Fibroblast of skin of right quadriceps (primary cell): ENCODE measurements at places on chromosomes 3 and 15.
A peak's percentile ranks its signal among the peaks of the same experiment; 100 is the strongest.

GRCh38 chr3:9185701-9186100 lies 63.7 kb downstream of the SRGAP3 start:
- DNase-seq = no peak

DNA sequence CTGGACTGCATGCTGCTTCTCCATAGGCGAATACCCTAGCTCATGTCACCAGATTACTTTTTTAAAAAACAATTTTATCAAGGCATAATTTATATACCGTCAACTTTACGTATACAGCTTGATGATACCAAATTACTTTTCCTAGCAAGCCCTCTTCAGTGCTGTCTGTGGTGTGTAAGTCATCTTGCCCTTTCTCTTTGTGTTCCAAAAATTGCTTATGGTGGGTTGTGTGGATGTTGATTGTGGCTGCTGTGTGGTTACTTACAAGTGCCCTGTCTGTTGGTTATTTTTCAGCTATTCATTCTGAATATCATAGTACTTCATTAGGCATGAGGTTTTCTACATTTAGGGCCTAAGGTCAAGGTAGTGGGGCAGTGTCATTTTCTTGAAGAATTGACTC lies 12.8 kb downstream of the TMOD3 start:
- DNase-seq = no peak

DNA sequence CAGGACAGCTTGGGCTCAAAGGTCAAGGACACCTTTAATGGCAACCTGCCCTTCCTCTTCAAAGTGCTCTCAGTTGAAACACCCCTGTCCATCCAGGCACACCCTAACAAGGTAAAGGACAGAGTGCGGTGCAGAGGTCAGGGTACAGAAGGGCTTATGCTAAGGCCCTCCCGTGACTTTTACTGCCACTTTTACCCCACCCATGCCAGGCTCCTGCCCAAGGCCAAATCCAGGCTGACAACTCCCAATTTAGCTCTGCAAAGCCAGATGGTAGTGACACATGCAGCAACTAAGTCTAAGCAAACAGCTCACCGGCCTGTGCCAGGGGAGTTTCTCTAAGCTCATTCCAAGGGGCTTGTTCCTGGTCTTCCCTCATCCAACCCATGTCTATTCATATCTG lies 1.6 kb downstream of the MPI start:
- no peak for DNase-seq

DNA sequence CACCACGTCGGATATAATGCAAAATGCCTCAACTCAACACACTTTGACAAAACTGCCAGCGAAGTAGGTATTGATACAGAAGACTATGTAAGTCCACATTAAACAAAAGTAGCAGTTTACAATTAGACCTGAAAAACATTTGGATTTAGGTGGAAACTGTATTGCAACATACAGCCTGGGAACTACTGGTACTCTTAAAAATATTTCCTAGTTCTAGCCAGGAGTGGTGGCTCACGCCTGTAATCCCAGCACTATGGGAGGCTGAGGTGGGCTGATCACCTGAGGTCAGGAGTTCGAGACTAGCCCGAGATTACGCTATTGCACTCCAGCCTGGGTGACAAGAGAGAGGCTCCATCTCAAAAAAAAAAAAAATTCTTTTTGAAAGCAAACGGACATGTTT lies 246.2 kb downstream of the ZBTB20 start:
- DNase-seq = no peak

GRCh38 chr3:171378586-171378985 lies 81.6 kb downstream of the TNIK start:
- DNase-seq = no peak

DNA sequence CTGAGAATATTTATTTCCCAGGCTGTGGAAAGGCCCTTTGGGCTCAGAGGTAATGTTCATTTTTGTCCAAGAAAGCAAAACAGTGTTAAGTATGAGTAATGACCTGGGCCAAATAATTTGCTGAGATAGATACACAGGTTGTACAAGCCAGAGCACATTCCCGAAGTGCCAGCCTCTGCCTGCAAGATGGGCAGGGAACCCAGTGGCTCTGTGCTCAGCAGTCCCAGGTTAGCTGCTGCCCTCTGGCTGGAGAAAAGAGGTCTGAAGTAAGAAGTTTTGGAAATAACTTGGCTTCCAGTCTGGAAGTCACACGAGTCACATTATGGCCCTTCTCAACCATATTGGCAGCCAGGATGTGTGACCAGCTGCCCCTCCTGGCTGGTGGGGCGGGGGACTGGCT lies 20.2 kb downstream of the MYZAP start:
- no peak for DNase-seq

GRCh38 chr3:29581311-29581710 lies 300.4 kb downstream of the RBMS3 start:
- peak; percentile 59 for DNase-seq

GRCh38 chr3:170171563-170171962 lies 10.0 kb downstream of the PHC3 start:
- DNase-seq = no peak

DNA sequence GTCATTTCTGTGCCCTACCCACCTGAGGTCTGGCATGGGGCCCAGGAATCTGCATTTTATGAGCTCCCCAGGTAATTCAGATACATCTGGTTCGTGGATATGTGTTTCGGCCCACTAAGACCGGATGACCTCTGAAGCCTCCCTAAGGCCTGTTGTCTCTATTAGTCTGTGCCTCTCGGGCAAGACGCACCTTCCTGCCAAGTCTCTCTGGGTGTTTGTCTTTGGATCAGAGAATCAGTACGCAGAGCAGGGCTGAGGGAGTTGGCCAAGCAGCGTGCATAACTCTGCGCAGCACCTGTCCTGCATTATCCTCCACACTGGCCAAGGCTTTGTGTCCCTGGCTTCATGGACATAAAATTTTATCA lies 181.0 kb downstream of the THSD4 start:
- no peak for DNase-seq

GRCh38 chr3:185040425-185040824 lies 112.4 kb downstream of the C3orf70 start:
- no peak for DNase-seq

DNA sequence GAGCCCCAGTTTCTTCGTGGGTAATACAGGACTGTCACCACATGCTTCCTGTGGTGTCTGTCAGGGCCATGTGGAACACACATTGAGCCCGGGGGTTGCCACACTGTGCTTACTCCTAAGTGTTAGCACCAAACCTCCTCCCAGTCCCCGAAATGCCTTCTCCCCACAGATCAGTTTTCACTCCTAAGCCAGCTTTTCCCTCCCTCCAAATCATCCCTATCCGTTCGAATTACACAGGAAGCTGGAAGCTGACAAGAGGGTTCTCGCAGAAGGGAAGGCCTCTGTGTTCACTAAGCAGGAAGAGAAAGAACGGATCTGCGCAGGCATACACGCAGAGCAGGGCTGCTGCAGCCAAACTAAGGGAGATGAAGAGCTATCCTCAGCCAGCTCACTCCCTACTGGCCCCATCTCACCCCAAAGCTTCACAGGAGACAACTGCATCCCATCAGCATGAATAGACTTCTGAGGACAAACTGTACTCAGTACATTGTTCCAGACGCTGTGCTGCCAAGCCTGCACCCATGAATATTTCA lies 32.3 kb downstream of the XXYLT1 start:
- DNase-seq = peak; percentile 68

GRCh38 chr15:87573534-87573933 lies 683.0 kb downstream of the NTRK3 start:
- no peak for DNase-seq

DNA sequence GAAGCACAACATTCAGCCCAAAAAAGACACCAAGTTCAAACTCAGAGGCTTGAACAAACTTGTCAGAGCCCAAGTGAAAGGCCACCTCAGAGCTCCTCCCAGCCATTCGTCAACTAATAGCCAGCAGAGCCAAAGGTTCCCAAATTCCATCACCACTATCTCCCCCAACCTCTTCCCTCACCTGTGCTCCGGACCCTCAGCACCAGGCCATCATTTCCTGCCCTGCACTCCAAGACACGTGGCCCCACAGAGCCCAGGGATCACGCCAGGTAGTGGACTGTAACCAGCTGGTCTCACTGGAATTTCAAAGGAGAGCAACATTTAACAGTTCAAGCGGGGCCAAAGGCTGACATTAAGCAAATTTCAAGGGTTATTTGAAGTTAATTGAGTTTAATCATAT lies 245.2 kb upstream of the IGF1R start:
- DNase-seq = no peak

DNA sequence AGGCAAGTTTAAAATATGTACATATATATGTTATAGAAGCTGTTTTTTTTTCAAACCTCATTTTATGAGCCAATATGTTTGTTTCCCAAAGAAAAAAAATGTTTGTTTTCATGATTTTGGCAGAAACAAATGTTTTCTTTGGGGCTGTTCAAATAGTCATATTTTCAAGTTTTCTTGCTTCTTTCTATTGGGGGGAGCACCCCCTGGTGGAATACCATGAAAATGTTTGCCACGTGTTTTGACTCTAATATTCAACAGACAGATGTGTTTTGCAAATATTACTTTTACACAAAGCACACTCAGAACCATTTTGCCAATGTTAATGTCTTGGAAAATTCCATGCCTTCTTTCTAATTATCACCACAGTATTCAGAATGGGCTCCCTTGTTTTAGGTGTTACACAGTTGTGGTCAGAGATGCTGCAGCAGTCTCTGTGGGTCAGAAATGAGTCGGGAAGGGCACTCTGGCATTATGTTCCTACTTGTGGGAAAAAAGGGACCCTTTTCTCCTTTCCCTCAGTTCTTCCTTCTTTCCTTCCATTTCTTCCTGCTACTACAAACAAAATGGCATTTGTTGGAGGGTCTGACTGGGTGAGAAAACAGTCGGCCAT lies 817.0 kb downstream of the TUSC7 start:
- DNase-seq = peak; percentile 32

- no peak for DNase-seq
These were observed 30.8 kb downstream of the RAF1 start for GRCh38 chr3:12633108-12633507.

DNA sequence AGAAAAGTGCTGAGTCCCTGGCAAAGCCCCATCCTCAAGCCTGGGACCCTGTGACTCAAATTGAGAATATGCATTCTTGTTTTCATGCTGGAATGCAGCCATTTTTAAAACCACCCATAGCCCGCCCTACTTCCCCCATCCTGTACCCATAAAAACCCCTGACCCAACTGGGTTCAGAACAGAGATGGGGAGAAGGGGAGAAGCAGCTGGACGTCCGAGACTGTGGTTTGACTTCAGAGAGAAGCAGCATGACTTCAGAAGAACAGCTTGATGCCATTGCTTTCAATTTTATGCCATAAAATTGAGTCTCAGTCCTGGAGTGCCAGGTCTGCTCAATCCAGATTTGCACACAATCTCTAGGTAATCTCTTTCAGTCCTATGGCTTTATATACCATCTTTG lies 78.2 kb downstream of the BCHE start:
- no peak for DNase-seq

DNA sequence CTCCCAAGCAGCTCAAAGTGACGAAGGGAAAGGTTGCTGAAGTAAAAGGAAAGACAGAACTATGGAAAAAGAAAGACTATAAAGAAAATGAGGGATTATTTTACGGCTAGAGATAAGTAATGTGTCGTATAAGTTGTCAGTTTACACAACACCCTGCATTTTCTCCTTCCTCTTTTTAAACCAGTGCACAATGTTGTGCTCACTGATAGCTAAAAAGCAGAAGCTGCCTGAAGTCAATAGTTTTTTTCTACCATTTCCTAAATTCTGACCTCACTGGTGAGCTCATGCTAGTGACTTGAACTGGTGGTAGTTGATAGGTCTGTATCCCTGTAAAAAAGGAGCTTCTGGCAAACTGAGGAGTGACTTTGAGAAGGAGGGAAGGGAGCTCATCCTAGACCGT lies 368.6 kb upstream of the GBE1 start:
- no peak for DNase-seq

- DNase-seq = no peak
These were observed 3.1 kb upstream of the GPR15 start for GRCh38 chr3:98528474-98529346.

- DNase-seq = no peak
These were observed 62.6 kb downstream of the PLXNA1 start for GRCh38 chr3:127045435-127046045.

DNA sequence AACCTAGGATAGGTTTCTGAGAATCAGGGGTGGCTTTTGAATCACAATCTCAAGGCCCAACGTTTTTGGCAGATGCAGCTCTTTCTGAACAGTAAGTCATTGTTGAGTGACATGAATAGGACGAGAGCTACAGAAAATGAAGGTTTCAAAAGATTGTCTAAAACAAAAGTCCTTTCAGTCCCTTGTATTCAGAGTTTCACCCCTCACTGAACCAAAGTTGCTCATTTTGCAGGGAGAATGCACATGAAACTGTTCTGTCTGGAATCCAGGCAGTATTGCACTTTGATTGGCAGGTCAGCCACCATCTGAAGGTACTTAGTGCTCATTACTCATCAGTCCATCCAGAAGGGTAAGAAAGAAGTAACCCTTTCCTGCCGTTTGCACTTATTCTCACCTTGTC lies 24.1 kb upstream of the RASGRP1 start:
- DNase-seq = no peak

DNA sequence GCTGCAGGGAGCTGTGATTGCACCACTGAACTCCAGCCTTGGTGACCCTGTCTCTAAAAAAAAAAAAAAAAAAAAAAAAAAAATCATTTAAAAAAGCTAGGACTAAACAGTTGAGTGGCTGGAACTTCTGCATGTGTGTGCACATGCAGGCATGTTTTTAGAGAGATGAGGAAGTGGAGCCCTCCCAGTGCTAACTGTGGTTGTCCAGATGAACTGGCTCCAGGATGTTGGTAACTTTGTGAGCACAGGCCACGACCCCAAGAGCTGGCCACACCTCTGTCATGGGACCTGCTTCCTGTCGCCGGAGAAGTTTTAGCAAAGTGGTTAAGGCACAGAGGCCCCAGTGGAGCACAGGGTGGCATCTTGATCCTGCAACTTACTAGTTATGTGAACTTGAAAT lies 27.0 kb downstream of the CHCHD6 start:
- no peak for DNase-seq

DNA sequence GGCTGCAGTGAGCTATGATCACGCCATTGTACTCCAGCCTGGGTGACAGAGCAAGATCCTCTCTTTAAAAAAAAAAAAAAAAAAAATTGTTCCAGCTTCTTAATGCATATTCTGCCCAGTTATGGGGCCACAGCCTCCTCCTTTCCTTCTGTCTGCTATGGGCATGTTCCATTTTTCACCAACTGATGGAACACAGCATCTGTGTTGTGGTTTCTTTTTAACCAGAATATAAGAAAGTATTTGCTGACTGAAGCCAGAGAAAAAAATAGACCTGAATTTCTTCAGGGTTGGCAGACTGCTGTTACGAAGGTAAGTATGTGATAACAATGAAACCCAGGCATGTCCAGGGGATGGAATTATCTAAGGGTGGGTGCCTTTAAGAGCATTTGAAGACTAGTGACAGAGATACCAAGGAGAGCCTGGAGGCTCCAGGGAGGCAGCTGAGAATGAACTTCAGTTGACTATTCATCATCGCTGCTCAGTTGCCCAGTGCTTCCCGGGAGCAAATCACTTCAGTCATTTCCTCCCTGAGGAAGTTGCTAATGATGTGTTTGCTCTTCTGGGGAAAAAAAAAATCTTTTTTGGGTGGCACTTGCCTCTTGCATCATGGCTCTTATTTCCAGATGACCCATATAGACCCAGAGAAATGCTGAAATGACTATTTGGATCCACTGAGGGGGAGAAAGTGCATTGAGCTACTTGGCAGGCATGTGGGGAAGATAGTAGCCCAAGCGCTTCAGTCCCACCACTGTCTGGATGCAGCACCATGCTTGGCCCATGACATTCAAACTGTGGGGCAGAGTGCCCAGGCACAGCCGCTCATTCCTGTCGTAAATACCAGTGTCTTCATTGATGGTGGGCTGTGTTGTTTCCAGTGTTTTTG lies 14.5 kb downstream of the NCBP2 start:
- no peak for DNase-seq
